NCI-H2029 treated with DMSO at 0.1 percent for 48 hours (cell line): ENCODE measurements at places on chromosomes 12 and 14.

- no peak for DNase-seq
Observed at GRCh38 chr12:91947459-91947858, 198.2 kb downstream of the BTG1 start.

GRCh38 chr14:61470961-61471293, 149.5 kb downstream of the PRKCH start:
- no peak for DNase-seq

- no peak for DNase-seq
Observed at GRCh38 chr12:63875703-63876102, 31.2 kb downstream of the SRGAP1 start.

DNA sequence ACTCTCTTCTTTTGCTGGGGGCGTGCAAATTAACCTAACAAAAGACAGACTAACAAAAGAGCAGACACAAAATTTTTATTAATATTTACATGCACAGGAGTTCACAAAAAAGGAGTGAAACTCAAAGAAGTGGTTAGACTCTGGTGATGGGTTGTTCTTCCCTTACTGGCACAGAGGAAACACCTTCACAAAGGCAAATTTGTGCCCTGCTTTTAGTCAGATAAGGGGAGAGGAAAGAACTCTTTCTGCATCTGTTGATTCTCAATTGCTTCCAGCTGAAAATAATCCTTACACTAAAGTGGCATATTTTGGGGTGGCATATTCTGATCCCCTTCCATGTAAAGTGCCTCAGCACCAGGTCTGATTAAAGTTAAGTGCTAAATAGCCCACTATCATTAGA, 190.2 kb upstream of the AMIGO2 start:
- no peak for DNase-seq
